ENCODE measurements at places on chromosomes 11 and 22. TPM values are rescaled to one million over a fixed set of nuclear protein-coding genes. Genes with fewer than 3 reads are reported as not detected.

DNA sequence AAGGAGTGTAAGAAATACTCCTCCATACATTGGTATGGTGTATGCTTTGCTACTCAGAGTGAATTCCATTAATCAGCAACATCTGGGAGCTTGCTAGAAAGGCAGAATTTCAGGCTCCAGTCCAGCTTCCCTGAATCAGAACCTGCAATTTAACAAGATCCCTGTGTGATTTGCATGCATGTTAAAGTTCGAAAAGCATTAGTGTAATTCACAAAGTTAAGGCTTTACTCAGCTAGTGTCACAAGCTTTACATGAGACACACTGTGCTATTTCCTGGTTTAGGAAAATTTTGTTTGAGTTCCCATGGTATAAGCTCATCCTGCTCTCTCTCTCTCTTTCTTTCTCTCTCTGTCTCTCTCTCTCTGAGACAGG lies 37.0 kb upstream of the HEPHL1 start:
- DNase-seq, result no peak

GRCh38 chr11:91164452-91164822 lies 941.6 kb upstream of the CHORDC1 start:
- DNase-seq, result no peak

DNA sequence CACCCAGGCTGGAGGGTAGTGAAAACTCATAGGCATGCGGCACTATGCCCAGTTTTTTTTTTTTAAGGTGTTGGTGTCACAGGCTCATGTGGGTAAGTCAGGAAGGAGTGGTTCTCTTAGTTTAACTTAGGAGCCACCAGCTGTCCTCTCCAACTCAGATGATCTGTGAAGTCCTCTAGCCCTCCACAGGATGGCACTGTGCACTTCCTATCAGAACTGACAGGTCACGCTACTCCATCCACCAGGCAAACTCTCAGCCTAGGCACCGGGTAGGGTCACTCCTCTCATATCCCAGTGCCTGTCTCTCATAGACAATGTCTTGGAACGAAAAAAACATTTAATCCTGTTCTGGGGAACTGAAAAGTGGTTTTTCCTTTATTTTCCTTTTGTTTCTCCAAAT lies 16.5 kb downstream of the NAP1L4 start:
- no peak for DNase-seq

- DNase-seq, result no peak
Observed at GRCh38 chr22:39254789-39255298, 10.1 kb upstream of the PDGFB start.

- no peak for DNase-seq
Observed at GRCh38 chr11:70834277-70834940, 418.0 kb downstream of the SHANK2 start.

C11orf42 gene
- not detected for total RNA-seq

PANX1 gene
- total RNA-seq, result 20.2 TPM

DLG2 gene
- total RNA-seq, result 17.2 TPM

SCN3B gene
- 2.8 TPM for total RNA-seq
